ENCODE measurements at places on chromosomes 11 and 22.

GRCh38 chr11:10780040-10780439, 28.7 kb downstream of the EIF4G2 start:
- no peak for DNase-seq

- no peak for DNase-seq
Observed at GRCh38 chr11:35352077-35352888, 67.1 kb downstream of the SLC1A2 start.

DNA sequence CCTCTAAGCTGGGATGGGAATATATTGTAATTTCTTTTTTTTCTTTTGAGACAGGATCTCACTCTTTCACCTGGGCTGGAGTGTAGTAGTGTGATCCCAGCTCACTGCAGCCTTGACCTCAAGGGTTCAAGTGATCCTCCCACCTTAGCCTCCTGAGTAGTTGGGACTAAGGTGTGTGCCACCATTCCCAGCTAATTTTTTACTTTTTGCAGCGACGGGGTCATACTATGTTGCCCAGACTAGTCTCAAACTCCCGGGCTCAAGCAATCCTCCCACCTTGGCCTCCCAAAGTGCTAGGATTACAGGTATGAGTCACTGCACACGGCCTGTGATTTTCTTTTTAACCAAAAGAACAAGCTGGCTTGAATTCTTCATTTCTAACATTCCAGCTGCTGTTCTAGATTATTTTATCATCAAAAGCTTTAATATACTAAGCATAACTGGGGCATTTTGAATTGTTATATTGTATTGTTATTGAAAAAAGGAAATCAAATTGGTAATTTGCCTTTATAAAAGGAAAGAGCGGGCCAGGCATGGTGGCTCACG, 26.8 kb upstream of the PPP2R1B start:
- no peak for DNase-seq

DNA sequence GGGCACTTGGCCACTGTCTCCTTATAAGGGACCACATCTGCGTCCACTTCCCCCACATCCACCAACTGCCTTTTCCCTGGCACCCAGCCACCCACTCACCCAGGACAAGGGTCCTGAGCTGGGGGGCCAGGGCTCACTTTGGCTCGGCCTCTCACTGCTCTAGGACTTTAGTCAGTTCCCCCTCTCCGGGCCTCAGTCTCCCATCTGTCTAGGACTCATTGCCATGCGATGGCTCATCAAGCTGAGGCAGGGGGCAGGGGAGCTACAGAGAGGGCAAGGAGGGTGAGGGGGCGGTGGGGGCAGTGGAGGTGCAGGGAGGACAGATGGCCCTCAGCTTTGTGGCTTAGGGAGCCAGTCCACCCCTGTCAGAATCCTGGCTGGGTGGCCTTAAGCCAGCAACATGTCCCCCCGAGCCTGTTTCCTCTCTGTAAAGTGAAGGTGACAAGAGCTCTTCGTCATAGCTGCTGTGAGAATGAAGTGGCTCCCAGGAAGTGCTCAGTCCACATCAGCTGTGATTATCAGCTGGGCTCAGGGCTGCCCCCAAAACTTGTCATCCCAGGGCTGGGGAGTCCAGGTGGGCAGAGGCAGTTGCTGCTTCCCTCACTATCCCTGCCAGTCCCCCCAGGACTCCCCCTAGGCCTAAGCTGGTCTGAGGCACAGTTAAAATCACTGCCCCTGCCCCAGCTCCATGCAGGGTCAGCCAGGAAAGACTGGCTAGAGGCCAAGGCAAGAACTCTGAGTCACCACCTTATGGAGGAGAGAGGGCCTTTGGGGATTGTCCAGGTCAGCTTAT, 14.9 kb downstream of the RAC2 start:
- peak; percentile 86 for DNase-seq

GRCh38 chr11:133621611-133622010, 89.3 kb upstream of the OPCML start:
- DNase-seq: no peak

- no peak for DNase-seq
Observed at GRCh38 chr11:24163841-24164240, 333.0 kb upstream of the LUZP2 start.

- DNase-seq: no peak
Observed at GRCh38 chr11:15313862-15314261, 199.1 kb downstream of the INSC start.

DNA sequence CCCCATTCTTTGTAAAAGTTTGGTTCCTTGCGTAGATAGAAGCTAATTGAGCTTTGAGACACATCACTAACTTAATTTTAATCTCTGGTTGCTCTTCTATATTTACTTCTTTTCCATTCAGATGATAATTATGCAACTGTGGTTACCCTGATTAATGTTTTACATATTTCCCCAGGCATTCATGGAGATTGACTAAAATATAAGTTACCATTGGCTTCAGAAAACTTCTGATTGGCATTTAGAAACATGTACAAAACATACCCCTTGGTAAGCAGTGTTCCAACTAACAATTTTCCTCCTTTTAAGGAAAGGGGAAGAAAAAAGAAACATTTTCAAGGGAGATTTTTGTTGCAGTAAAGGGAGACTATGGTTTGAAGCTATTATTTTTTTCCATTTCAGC, 43.9 kb downstream of the FAT3 start:
- peak; percentile 62 for DNase-seq

DNA sequence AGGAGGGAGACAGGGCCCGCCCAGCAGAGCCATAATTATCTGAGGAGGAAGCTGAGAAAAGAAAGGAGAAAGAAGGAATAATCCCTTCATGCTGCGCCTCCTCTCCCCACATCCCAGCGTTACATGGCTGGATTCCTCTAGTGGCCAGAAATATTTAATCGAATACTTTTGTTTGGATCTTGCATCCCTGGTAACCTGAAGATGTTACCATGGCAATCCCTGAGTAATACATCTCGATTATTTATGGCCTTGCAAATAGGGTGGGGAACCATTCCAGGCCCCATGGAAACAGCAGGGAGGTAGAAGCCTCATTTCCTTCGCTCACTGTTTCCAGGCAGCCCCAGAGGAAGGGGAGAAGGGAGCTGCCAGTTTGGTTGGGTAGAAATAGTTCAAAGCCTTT, 357.7 kb downstream of the BUD13 start:
- DNase-seq: no peak

DNA sequence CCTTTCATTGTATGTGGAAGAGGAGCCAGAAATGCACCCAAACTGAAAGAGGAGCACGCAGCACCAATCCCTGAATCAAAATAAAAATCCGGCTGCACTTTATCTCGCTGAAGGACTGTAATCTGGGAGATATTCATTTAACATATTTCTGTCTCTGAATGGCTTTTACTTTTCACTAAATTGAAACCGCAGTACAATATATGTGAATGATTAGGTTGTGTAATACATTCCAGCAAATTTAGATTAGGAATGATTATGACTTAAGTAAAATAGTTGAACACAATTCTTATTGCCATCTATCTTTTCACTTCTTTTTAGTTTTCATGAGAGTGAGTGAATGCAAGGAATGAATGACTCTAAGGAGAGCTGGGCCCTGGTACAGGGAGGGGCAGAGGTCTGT, 232.1 kb downstream of the ST3GAL4 start:
- no peak for DNase-seq

DNA sequence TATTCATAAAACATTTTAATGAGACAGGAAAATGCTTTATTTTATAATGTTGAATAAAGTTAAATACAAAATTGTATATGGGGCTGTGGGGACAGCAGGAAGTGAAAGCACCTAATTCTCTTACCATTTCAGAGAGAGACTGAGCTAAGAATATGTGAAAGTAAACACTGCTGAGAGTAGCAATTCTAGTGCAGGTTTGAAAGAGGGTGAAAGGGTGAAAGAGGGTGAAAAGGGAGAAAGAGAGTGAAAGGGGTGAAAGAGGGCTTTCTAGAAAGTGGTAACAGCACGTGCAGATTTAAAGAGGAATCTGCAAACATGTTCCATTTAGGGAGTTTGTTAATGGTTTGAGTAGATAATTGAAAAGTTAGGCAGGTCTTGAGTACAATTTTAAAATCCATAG, 652.0 kb upstream of the CCDC90B start:
- DNase-seq: no peak

GRCh38 chr11:94655956-94656355, 88.8 kb downstream of the PIWIL4 start:
- DNase-seq: peak; percentile 91

GRCh38 chr22:38740116-38740723, 15.6 kb downstream of the SUN2 start:
- no peak for DNase-seq

DNA sequence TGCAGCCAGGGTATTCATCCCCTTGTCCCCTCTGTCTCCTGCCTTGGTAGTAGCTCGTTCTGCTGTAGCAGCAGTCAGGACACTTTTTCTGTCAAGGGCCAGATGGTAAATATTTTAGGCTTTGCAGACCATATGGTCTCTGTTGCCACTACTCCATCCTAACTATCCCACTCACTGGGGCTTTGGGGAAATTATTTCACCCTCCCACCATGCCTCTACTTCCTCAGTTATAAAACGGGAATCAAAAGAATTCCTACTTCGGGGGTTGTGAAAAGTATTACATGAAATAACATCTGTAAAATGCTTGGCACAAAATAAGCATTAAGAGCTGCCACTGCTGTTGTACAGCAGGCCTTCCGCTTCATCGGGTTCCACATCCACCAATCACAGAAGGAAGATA, 89.9 kb upstream of the LDLRAD3 start:
- no peak for DNase-seq

DNA sequence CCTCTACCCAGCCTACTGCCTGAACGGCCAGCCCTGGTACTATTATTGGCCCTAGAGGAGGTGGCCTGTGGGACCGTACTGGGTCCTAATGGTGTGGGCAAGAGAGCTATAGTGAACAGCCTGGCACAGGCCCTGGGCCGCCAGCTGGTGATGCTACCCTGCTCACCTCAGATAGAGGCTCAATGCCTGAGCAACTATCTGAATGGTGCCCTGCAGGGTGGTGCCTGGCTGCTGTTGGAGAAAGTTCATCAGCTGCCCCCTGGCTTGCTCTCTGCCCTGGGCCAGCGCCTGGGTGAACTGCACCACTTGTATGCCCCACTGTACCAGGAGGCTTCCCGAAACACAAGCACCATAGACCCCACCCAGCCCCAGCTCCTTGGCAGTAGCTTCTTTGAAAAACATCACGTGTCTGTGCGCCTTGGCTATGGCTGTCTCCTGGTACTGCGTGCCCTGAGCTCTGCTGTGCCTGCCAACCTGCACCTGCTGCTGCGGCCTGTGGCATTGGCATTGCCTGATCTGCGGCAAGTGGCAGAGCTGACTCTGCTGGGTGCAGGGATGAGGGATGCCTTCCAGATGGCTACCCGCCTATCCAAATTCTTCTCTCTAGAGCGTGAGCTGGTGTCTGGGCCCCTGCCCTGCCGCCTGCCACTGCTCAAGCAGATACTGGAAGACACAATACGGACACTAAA, 49.0 kb downstream of the DNHD1 start:
- DNase-seq: no peak

- no peak for DNase-seq
Observed at GRCh38 chr22:44968736-44969135, 41.1 kb downstream of the PHF21B start.

GRCh38 chr11:7597620-7598019, 75.7 kb downstream of the CYB5R2 start:
- peak; percentile 61 for DNase-seq

- no peak for DNase-seq
Observed at GRCh38 chr11:57500926-57501325, 14.6 kb downstream of the SLC43A1 start.

GRCh38 chr11:65291613-65292012, 23.1 kb upstream of the CDC42EP2 start:
- peak; percentile 51 for DNase-seq

DNA sequence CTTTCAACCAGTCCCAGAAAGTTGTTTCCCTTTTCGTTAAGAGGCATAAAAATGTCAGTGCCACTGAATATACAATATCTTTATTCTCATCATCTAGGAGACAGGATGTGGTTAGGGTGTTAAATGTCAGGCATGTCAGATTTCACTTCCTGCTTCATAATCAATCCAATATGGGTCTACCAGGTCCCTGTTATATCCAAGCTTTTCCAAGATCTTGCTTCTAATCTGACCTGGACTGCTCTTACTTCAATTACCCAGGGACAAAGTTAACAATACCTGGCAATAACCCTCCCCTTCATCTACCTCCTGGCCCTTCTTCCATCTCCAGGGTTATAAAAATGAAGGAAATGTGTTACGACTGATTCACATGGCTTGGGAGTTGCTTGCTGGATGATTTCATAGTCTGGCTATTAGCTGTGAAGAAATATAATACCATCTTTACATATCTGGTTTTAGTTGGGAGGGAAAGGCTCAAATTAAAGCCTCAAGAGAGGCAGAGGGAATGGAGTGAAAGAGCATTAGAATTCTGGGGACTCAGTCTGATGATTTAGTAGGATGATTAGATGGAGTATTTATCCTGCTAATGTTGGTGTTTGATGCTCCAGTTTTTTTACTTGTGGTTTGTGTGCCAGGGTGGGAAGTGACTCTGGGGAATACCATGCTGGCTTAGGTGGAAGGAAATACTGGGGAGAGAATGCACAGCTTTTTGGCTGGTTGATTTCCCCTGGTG, 534.3 kb downstream of the ETS1 start:
- DNase-seq: no peak

DNA sequence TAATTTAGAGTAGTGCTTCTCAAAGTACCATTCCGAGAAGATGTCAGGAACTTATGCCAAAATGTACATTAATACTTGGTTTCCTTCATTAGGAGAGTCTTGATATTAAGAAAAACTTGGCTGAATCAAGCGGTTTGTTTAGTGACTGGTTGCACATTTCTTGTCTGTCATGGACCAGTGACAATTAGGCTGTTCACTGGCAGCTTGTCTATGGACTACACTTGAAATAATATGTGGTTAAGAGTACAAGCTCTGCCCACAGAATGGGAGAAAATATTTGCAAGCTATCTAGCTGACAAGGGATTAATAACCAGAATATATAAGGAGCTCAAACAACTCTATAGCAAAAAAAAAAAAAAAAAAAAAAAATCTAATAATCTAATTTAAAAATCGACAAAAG, 24.6 kb downstream of the COA4 start:
- no peak for DNase-seq

DNA sequence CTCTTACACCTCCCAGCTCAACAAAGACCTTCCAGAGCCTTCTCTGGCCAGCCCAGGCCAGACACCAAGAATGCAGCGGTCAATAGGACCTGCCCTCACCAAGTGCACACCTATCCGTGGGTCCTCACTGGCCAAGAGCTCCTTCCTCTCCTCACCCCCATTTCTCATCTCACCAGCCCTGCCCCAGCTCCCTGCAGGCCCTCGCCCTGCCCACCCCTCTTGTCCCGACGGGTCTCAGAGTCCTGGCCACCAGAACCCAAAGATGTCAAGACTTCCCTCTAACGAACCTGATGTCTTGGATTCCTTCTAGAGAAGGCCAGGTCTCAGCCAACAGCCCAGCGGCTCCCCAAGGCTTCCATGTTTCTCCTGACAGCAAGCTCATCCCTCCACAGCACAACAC, 43.6 kb downstream of the IGF2 start:
- DNase-seq: no peak

GRCh38 chr11:35927682-35928081, 16.2 kb upstream of the LDLRAD3 start:
- DNase-seq: peak; percentile 93

GRCh38 chr22:42173183-42173926, 42.7 kb upstream of the CYP2D6 start:
- DNase-seq: peak; percentile 51

- DNase-seq: no peak
Observed at GRCh38 chr11:12801976-12802375, 127.8 kb downstream of the TEAD1 start.

- DNase-seq: peak; percentile 11
Observed at GRCh38 chr11:20248121-20248772, 88.0 kb upstream of the DBX1 start.

GRCh38 chr22:47043835-47044721, 281.6 kb downstream of the TBC1D22A start:
- peak; percentile 71 for DNase-seq

GRCh38 chr11:79227767-79228755, 212.8 kb downstream of the TENM4 start:
- DNase-seq: no peak

All from renal cortical epithelial cell (primary cell).